CD4-positive, alpha-beta T cell treated with Interleukin-17A for 4 hours (primary cell): ENCODE measurements at places on chromosomes 7 and 10.

DNA sequence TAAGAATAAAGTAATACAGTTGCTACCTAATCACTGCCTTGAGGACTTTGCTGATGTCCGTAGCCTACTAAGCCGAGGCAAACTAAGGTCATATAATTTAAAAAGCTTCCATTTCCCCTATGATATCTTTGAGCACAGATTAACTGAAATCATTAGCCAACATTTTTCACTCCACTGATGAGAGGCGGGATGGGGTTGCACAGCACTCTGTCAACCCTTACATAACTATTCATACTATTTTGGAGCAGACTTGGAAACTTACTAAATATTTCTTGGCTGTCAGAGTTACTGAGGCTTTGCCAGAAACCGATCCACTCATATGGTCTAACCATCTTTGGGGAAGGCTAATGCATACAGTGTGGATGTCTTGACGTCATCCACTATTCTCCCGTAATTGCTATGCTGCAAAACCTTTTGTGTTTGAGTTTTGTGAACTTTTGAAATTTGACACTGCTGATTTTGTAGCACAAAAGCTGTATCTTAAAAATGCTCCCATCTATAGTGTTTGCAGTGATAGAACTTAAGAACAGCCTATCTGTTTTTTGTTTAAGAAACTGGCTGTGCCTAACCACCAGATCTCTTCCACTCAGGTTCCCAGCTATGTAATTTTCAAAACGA is 248.7 kb downstream of the TSPAN12 start:
- DNase-seq = no peak

- no peak for DNase-seq
Measured at GRCh38 chr7:115274-115911, 77.0 kb upstream of the FAM20C start.

DNA sequence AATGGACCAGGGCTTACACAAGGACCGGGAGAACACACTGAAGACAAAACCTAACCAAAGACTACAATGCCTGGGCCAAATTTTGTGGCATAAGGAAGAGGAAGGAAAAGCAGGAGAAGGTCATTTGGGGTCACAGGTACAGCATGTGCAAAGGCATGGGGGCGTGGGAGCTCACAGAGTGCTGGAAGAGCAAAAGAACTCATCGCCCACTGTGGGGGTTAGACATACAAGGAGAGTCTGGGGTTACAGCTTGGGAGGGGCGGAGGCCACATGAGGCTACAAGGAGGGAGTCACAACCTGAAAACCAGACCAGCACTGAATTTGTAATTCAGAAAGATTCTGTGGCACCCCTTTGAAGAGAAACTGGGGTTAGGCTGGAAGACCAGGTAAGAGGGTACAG is 9.7 kb downstream of the PUS7 start:
- DNase-seq = no peak

- peak; percentile 75 for DNase-seq
Measured at GRCh38 chr7:130063036-130063435, 7.3 kb upstream of the KLHDC10 start.

GRCh38 chr7:139490130-139490529 is 6.7 kb upstream of the KLRG2 start:
- no peak for DNase-seq

DNA sequence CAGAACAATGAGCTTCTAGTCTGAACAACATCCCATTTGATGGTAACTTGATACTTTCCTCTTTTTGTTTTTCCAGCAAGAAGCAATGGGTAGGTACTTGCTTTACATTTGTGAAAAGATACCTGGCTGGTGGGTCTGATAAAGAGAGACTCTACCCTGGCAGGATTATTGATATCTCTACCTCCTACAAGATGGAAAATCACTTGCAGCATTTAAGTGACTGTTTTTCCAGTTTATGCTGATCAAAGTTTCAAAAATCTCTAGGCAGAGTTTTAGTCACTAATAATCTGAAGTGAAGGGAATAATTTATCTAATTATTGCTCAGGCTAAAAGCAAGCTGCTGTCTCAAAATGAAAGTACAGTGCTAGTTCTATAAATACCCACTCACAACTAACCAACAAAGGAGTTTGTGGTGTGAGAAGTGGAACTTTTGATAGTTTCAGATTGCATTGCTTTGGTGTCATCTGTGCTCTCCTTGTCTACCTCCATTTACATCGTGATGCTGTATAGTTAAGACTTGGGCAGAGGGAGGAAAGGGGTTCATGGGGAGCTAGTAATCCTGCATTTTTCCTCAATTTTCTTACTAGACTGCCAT is 86.0 kb upstream of the ANKRD1 start:
- no peak for DNase-seq
